EL (cell line): ENCODE measurements at places on chromosomes 16 and 17.

- DNase-seq = peak; percentile 12
These were observed 24.0 kb upstream of the SALL1 start for GRCh38 chr16:51175081-51175480.

- DNase-seq = peak; percentile 62
These were observed at the start of gene SEZ6 for GRCh38 chr17:29005936-29006511. Gene SEZ6 (minus strand): TSS chr17:29006033. CDS start chr17:29005869, 164 bp downstream.

GRCh38 chr16:4028144-4028543 is 88.1 kb downstream of the ADCY9 start:
- DNase-seq = no peak

- DNase-seq = no peak
These were observed 45.4 kb downstream of the SOX8 start for GRCh38 chr16:1026784-1027500.

DNA sequence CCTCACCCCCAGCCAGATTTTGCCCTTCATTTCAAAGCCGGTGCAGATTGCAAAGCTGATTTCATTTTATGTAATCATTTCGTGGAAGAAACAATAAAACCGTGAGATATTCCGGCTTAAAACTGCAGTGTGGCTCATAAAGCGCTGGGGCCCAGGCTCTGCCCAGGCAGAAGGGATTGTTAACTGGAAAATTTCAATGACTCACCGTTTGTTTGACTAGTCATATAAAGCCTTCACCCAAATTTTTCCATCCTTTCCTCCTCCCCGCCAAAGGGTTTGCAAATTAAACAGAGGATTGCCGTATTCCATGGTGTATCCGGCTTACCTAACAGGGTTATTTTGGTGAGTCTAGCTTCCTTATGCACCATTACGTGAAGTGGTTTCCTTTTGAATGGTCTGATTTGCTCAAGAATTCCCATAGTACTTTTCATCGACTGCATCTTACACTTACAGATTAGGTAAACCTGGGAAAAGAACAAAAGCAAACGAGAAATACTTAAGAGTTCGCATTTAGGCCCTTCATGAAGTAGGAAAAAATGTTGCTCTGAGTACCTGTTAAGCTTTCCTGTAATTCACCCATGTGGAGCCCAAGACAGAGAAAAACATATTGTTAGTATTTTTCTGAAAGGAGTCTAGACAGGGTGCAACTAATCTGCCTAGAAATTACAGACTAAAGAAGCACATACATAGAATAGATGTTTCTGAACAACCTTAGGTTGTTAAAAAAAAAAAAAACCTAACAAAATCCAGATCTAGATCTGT is 949 bp upstream of the GSPT1 start:
- peak; percentile 60 for DNase-seq

GRCh38 chr17:39670746-39671145 is 2.5 kb downstream of the PNMT start:
- DNase-seq = no peak

DNA sequence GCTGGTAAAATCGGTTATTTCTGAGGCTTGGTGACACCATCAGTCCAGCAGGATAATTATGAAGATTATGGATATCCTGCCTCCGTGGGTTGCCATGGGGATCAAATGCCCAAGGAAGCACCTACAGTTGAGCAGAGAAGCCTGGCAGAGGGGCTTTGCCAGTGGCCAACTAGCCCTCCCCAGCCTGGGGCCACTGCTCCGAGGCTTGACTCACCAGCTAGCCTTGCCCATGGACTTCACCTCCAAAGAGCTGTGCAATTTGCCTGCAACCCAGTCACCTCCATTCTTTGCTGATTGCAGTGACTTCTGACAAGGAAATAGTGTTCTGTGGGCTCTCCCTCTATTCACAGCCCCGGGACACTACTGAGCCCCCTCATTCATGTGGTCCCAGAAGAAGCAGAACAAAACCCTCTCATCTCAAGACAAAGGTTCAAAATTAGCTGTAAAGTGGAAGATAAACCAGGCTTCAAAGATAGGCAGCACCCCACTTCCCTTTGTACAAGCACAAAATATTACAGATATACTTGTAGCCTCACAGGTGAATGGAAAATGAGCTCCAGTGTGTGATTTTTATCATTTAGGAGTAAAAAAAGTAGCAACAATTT is 1.6 kb downstream of the PECAM1 start:
- DNase-seq = no peak

- DNase-seq = peak; percentile 88
These were observed 32.9 kb downstream of the CPSF4L start for GRCh38 chr17:73228748-73229236.

DNA sequence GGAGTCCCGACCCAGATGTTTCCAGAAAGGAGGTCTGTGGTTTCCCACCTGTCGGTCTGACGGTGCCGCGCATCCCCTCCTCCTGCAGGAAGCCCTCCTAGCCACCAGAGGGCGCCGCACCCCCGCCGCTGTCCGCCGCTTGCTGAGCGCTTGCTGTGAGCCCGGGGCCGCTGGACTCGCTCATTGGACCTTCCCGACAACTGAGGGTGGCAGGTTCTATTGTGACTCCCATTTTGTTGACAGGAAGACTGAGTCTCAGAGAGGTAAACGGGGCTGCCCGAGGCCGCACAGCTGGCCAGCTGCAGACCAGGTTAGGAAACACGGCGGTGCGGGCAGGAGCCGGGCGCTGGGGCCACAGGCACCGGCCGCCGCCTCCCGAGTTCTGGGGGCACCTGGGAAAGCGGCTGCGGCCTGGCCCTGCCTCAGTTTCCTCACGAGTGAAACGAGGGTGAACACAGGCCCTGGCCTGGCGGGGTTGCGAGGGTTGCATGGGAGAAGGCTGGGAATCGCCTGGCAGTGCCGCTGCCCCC is 191.1 kb upstream of the CIBAR2 start:
- DNase-seq = no peak

GRCh38 chr16:88118376-88118775 is 167.1 kb downstream of the BANP start:
- DNase-seq = no peak
